ENCODE measurements at places on chromosomes 2 and 18. TPM values are rescaled to one million over a fixed set of nuclear protein-coding genes. Genes with fewer than 3 reads are reported as not detected.

The QPCT gene
- total RNA-seq: 7.1 TPM

The PXDN gene
- total RNA-seq: 415 TPM

The SLC4A5 gene
- total RNA-seq: not detected

The PLGLB2 gene
- total RNA-seq: 0.65 TPM

Data from bladder microvascular endothelial cell (primary cell).